ENCODE measurements at places on chromosomes 3 and 15. TPM values are rescaled to one million over a fixed set of nuclear protein-coding genes. Genes with fewer than 3 reads are reported as not detected.

The SLC28A1 gene
- total RNA-seq, result not detected

The RAP2B gene
- 13.9 TPM for total RNA-seq

The GOLGA6L22 gene
- total RNA-seq, result not detected

DNA sequence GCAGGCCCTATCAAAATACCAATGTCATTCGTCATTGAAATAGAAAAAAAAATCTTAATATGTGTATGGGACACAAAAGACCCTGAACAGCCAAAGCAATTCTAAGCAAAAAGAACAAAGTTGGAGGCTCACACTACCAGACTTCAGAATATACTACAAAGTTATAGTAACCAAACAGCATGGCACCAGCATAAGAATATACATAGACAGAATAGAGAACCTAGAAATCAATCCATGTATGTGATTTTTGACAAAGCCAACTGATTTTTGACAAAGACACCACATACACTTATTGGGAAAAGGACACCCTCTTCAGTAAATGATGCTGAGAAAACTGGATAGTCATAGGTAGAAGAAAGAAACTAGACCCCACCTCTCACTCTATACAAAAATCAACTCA, 95.0 kb downstream of the C3orf70 start:
- DNase-seq, result no peak

- no peak for DNase-seq
Measured at GRCh38 chr3:67011414-67012131, 13.5 kb downstream of the KBTBD8 start.

DNA sequence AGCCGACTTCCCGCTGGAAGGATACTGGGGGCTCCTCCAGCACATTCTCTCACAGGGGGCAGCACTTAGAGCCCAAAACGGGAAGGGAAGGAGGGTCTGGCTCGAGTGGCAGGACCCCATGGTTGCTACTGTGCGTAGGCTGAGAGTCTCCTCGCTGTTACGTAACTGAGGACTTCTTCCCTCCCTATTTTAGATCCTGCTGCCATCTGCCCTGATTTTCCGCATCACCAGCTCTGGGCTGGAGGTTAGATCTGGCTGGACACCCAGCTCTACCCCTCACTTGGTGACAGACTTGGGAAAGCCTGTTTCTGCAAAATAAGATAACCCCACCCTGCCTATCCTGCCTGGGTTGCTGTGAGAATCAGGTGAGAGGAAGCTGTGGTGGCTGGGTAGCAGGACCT, 47.7 kb downstream of the BDH1 start:
- no peak for DNase-seq

- no peak for DNase-seq
Measured at GRCh38 chr3:11845651-11846050, 1.0 kb downstream of the TAMM41 start.

- DNase-seq, result no peak
Measured at GRCh38 chr3:170098753-170099152, 61.0 kb downstream of the GPR160 start.

DNA sequence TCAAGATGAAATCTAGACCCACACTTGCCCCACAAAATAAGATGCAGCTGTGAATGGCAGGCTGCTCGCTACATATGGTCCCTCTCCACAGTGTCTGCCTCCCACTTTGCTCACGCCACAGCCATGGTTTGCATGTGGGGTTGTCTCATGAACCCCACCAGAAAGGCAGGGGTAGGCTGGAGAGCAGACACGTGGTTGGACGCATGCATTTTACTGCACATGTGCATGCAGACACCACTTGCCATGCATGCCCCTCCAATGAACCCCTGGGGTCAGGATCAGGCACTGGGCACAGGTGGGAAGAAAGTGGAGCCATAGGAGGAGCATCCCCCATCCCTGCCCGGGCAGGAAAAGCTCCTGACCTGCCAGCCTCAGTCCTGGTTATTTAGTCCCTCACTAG, 20.7 kb downstream of the SCN5A start:
- no peak for DNase-seq

Data from HFFc6 (cell line).